ENCODE measurements at places on chromosomes 13 and 19.

DNA sequence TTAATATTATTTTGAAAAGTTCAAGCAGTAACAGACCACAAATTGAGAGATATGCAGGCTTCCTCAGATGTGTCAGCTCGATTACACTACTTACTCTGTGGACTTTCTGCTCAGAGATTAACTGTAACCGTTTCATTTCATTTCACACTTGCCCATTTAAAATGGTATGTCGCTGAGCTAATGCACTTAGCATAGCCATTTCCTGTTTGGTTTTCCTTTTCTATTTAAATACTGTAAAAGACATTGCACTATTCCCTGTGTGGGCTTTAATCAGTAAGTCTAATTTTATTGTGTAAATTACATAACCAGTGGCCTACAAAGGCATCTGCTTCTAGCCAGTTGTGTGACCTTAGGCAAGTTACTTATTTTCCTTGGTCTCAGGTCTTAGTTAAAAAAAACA, 237.6 kb downstream of the LACC1 start:
- DNase-seq, result no peak

- DNase-seq, result no peak
Observed at GRCh38 chr13:44231786-44232516, 141.7 kb upstream of the SERP2 start.

- DNase-seq, result no peak
Observed at GRCh38 chr13:93872376-93872775, 607.1 kb downstream of the DCT start.

- DNase-seq, result no peak
Observed at GRCh38 chr19:5287066-5287465, 53.5 kb downstream of the PTPRS start.

DNA sequence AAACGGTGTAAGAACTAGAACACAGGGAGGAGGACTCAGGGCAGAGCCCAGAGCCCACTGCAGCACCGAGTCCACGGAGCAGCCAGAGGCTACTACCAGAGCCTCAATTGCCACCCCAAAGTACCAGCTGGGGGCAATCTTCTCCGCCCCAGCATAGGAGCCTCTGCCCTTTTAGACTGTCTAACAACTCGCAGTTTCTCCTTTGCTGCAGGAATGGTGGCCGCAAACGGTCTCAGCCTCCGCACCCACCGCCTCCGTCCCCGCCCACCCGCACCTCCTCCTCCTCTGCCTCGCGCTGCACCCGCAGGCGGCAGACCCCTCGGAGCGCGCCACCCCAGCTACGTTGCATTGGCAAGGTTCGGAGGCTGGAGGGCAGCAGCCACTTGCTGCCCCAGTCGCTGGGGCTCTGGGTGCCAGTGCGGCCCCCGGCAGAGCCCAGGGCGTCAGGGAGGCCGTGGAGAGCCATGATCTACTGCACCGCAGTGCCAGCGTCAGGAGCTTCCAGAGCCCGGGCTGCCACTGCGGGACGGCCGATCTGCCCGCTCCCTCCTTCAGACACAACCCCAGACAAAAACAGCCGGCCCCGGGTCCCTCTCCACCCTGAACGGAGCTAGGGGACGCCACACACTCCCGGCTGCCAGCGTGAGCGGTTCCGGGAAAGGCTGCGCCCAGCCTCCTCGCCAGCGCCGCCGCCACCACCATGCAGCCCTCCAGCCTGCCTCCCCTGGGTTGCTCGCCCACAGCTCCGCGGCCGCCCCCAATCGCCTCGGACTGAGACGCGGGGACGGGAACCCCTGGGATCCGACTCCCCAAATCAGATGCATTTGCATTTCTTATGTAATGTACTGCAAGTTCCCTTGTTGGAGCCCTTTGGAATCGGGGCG, 1.8 kb downstream of the FGF14 start:
- peak; percentile 68 for DNase-seq

GRCh38 chr19:16949496-16950023, 60.8 kb downstream of the F2RL3 start:
- DNase-seq, result no peak

DNA sequence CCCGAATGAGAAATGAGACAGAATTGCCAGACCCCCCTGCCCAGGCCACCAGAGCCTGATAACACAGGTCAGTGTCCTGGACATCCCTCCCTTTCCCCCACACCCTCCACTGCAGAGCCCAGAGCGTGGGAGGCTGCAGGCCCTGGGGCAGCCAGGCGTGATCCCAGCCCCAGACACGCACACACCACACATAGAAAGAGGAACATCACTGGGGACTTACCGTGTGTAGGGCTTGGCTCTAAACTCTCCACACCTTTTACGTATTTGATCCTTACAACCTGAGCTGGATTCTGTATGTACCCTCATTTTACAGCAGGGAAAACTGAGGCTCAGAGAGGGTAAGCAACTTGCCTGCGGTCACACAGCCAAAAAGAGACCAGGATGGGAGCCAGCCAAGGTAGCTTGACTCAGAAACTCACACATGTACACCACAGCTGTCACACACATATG, 334 bp upstream of the ANGPTL6 start:
- no peak for DNase-seq

GRCh38 chr13:84744203-84744602, 861.9 kb upstream of the SLITRK1 start:
- DNase-seq, result no peak

DNA sequence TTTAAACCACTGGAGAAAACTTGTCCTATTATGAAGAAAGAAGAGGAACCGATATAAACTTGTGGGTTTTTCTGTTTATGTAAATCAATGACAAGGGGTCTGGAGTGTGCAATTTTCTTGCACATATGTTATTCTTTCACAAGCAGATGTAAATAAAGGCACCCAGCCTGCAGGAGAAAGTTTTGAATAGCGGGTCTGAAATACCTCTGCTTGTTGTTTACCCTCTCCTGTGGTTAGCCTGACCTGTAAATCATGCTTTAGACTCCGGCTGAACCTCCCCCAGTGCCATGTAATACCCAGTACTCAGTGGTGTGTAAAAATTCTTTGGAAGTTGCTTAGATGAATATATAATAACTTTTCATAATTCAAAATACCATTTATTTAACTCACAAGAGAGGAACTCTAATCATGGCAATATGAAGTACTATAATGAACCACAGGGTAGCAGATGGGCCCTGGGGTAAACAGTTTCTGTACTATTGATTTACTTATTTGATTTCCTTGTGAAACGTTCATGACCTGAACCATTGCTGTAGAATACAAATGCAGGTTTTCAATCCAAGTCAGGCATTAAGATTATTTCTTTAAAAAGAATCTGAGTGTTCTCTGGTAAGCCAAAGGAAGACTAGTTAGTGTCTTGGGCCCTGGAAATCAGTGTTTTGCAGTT, 245.1 kb downstream of the LMO7 start:
- DNase-seq, result no peak

DNA sequence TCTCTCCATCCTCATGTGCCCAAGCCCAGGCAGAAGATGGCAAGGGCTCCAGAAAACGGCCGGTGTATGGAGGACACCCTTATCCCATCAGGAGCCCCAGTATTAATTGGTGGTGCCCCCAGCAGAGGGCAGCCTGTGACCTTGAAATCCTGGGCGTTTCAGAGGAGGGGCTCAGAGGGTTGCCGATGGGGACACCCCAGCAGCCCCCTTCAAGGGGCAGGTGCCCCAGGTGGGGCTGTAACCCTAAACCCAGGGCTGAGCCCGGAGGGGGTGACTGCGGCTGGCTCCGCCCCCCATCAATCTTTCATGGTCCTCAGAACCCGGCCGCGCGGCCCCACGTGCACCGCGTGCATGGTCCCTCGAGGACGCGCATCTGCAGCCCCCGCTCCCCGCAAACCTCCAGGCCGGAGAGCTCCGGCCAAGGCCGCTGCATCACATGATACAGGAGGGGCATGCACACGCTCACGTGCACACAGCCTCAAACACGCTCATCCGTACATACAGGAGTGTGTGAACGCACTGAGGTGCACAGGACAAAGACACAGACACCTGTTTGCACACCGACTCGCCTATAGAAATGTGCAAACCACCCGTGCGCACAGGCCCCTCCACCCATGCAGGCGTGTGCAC, 949 bp downstream of the RAB3A start:
- peak; percentile 70 for DNase-seq

- no peak for DNase-seq
Observed at GRCh38 chr13:40094056-40094455, 438.6 kb downstream of the COG6 start.

- no peak for DNase-seq
Observed at GRCh38 chr13:101838323-101838722, 385.8 kb downstream of the ITGBL1 start.

DNA sequence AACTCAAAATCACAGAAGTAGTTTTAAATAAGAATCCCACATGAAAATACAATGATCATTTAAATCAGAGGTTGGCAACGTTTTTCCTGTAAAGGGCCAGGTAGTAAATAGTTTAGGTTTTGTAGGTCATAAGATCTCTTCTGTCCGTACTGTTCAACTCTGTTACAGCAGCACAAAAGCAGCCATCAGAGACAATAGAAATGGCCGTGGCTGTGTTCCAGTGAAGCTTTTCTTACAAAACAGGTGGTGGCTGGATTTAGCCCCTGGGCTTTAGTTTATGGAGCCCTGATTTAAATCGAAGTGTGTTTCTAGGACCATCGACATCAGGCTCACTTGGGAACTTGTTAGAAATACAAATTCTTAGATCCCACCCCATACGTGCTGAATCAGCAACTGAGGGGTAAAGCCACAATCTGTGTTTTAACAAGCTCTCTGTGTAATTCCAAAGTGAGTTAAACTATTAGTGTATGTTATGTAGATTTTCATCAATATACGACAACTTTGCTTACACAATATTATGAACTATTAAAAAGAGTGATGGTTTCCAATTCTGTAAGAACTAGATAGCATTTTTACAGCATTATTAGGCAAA, 54.8 kb upstream of the MIR17HG start:
- DNase-seq, result peak; percentile 49

- no peak for DNase-seq
Observed at GRCh38 chr13:39910833-39911232, 255.4 kb downstream of the COG6 start.

GRCh38 chr19:13726323-13726722, 38.0 kb upstream of the MRI1 start:
- DNase-seq, result no peak

GRCh38 chr13:98429531-98429930, 147.4 kb downstream of the STK24 start:
- DNase-seq, result no peak

DNA sequence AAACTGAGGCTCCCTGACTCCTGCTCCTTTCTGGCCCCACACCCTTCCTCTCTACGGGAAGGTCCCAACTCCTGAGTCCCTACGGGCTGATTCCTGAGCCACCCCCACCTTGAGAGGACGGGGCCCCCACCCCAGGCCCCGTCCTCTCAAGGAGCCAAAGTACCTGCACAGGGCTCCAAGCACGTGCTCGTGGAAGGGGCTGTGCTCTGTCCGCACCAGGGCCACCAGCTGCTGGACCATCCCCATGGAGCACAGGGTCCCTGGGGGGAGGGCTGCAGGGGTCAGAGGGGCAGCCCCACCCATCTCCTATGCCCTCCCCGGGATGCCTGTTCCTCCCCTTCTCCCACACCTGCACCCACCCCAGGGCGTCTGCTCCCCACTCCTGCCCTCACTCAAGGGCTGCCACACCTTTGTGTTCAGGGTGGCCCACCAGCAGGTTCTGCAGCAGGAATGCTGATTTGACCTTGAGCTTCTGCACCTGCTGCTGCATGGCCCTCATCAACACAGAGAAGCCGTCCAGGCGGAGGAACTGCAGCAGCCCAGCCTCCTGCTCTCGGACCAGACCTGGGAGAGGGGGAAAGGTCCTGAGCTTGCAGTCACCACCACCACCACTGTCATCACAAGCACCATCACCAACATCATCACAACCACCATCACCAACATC, 7.0 kb upstream of the PPP6R1 start:
- DNase-seq, result no peak

GRCh38 chr13:35697186-35697730, 220.8 kb upstream of the MAB21L1 start:
- no peak for DNase-seq

DNA sequence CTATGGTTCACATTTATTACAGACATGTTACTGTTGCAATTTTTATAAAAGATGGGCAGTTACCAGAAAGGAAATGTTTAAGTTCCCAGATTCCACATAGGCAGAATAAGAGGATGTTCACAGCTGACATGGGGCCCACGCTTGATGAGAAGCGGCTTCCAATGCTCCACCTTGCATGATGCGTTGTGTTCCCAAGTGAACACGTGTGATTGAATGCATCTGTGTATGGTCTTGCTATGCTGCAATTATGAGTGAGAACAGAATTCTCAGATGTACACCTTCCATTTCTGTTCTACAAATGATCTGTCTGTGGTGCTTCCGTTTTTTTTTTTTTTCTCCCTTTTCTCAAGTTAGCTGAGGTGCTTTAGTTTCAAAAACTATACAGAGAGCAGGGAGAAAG, 15.5 kb downstream of the UPF3A start:
- DNase-seq, result no peak

DNA sequence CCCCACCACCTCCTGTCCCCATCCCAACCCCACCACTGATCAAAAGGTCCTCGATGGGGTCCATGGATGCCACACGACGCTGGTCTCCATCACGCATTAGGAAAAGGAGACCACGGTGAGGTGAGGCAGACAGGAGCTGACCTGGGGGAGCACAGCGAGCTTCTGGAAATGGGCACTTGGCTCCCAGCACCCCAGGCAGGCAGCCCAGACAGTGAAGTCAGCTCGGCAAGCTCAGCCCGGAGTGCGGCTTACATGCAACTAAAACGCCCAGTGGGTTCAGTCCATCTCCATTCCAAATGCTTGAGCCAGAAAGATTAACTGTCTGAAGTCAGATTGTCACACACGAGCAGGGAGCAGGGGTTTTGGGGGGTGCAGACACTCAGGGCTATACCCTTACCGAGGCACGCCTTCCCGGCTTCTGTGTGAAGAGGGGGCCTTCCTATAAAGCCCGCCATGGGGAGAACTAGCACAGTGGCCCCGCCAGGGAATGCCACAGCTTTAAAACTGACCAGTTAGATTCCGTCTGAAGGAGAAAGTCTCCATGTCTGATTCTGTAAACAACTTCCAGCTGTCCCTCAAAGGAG, 79.4 kb downstream of the SPACA7 start:
- DNase-seq, result no peak

DNA sequence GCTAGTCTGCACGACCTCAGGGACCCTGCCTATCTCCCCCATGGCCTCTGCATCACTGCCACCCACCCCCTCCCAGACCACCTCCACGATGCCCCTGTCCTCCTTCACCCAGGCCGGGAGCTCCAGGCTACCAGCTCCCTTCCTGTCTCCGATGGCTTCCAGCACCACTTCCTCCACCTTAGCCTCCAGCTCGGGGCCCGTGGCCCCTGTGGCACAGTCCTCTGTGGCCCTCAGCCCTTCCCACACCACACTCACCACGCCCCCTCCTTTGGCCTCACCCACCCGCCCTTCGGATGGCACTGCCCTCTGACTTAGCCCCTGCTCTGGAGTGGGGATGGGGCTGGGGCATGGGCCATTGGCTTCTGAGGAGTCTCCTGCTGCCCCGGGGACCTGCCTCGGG, 7.2 kb downstream of the PALM3 start:
- no peak for DNase-seq

GRCh38 chr13:47036294-47037008, 139.6 kb upstream of the HTR2A start:
- no peak for DNase-seq

- peak; percentile 96 for DNase-seq
Observed at GRCh38 chr19:11090264-11090996, 1.2 kb downstream of the LDLR start.

GRCh38 chr13:57865600-57866294, 234.2 kb downstream of the PCDH17 start:
- DNase-seq, result no peak

- DNase-seq, result no peak
Observed at GRCh38 chr13:111893071-111893606, 173.8 kb upstream of the SOX1 start.

GRCh38 chr19:35710784-35711723, 6.7 kb downstream of the ZBTB32 start:
- DNase-seq, result peak; percentile 39

- no peak for DNase-seq
Observed at GRCh38 chr19:57512845-57513244, 13.1 kb downstream of the ZNF773 start.
